SHP77 treated with DMSO at 0.1 percent for 48 hours (cell line): ENCODE measurements at places on chromosomes 3 and 15.

DNA sequence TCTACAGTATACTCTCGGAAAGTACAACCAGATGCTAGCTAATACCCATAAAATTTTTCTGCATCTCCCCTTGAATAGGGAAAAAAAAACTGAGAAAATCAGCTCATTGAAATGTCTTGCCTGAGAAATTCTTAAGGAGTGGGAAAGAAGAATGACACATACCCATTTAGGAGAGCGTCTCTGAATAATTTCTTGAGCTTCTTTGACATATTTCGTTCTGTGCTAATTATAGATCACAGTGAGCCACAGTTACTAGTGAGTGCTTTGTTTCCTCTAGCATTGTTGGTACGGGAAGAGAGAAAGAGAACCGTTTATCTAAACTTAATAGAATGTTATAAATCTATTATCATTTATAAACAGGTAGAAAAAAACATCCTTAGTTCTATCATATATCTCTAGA, 588.4 kb downstream of the UNC13C start:
- DNase-seq = no peak

DNA sequence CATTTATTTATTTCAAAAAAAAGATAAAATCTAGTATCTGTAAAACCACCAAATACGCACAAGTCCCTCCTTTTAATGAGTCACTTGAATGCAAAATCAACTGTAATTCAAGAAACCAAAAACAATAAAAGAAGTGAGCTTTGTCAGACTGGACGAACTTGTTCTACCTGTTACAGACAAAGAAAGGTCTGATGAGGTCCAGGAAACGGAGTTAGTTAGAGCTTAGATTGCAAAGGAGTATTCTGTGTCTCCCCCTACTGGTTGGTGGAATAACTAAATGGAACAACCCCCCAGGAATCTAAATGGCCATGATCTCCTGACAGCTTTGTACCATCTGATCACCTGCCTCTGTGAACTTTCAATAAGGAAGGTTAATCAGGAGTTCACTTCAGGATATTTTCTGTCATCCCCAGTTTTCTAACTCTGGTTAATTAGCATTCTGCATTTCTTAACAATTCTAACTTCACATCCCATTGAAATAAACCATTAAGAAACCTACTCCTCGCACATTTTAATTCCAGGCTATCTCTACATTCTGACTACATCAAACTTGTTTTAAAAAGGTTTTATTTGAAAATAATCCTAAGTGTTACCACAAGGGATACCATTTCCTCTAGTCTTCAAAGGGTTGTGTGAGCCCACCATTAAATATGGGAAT, 333.0 kb upstream of the SATB1 start:
- DNase-seq = peak; percentile 51

- no peak for DNase-seq
These were observed 705.8 kb downstream of the NR2F2 start for GRCh38 chr15:97036301-97036700.

- DNase-seq = no peak
These were observed 96.2 kb downstream of the ECT2 start for GRCh38 chr3:172846706-172847105.

- no peak for DNase-seq
These were observed 23.9 kb downstream of the ALDH1L1 start for GRCh38 chr3:126156468-126156867.
